Mucosa of gallbladder (tissue), 1 donor: ENCODE measurements at places on chromosomes 11 and 22. TPM values are rescaled to one million over a fixed set of nuclear protein-coding genes. Genes with fewer than 3 reads are reported as not detected.

Gene CLTCL1
- total RNA-seq, result 3.4 TPM

Gene GLYAT
- total RNA-seq, result 0.49 TPM

Gene SLC22A25
- total RNA-seq, result 2.0 TPM

Gene UVRAG
- total RNA-seq, result 24.3 TPM

Gene FOLR2
- total RNA-seq, result 18.9 TPM

Gene CHADL
- total RNA-seq, result 5.4 TPM

Gene MS4A12
- not detected for total RNA-seq

Gene TSGA10IP
- total RNA-seq, result not detected

Gene SLC25A45
- total RNA-seq, result 7.1 TPM

Gene DRD4
- 2.6 TPM for total RNA-seq

Gene WT1
- 0.17 TPM for total RNA-seq

Gene BARX2
- 7.0 TPM for total RNA-seq

Gene OR52I1
- not detected for total RNA-seq

Gene C1QTNF4
- total RNA-seq, result 5.5 TPM

Gene RASGRP2
- total RNA-seq, result 17.1 TPM

Gene OAF
- 123 TPM for total RNA-seq

Gene SAA2
- total RNA-seq, result 20.3 TPM

Gene MAPK8IP2
- total RNA-seq, result 0.89 TPM

Gene C1QTNF6
- 7.2 TPM for total RNA-seq

Gene CCDC73
- total RNA-seq, result not detected

Gene MYBPC3
- not detected for total RNA-seq

Gene DTX4
- 63.6 TPM for total RNA-seq
